ENCODE measurements at places on chromosomes 12 and 14.

DNA sequence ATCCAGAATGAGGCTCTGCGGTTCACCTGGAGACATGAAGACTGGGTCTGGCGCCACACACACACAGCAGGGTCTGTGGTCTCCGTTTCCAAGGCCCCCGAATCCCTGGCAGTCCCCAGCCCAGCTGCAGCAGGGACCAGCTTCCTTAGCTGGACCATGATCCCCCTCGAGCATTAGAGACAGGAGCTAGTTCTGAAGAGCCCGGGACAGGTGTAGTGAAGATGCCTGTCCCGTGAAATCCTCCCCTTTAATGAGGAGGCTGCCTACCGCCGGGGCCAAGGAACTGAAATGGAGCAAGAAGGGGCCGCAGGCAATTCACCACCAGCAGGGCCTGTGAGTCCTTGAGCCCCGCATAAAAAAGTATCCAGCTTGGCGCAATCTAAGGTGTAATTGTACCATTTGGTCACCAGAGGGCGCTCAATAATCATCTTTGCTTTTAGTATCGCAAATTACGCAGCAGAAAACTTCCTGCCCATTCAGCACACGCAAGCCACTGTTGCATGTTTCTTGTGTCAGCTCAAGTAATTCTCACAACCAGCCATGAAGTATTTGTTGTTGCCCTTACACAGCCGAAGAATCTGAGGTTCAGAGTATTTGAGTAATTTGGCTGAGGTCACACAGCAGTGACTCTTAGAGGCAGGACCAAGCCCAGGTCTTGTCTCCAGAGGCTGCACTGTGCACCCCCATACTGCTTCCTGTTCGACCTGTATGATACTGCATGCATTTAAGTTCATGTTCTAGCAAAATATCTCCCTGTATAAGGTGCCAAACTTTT lies 54.3 kb upstream of the PPP2R5C start:
- peak; percentile 66 for DNase-seq

- no peak for DNase-seq
These were observed 124.2 kb downstream of the NTF3 start for GRCh38 chr12:5556033-5556614.

GRCh38 chr12:3632754-3633153 lies 120.2 kb downstream of the CRACR2A start:
- no peak for DNase-seq

DNA sequence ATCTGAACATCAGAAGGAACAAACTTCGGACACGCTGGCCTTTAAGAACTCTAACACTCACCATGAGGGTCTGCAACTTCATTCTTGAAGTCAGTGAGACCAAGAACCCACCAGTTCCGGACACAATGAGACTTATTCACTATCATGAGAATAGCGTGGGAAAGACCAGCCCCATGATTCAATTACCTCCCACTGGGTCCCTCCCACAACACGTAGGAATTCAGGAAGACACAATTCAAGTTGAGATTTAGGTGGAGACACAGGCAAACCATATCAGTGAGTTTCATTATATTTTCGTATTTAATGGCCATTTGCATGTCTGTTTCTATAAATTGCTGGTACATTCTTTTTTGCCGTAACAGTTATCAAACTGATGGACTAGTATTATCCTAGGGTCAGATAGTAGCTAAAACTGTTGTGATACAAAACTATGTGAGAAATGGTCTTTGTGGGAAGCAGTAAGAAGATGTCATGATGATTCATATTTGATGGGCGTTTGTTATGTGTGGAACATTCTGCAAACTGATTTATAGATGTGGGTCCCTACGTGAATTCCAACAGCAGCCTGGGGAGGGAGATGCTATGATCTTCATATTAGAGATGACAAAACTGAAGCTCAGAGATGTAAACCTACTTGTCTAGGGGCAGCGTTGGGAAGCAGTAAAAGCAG lies 282.4 kb upstream of the TMEM132C start:
- no peak for DNase-seq

GRCh38 chr14:79661752-79662151 lies 549.6 kb downstream of the DIO2 start:
- no peak for DNase-seq

GRCh38 chr12:105835580-105836241 lies 303.0 kb downstream of the NUAK1 start:
- no peak for DNase-seq

DNA sequence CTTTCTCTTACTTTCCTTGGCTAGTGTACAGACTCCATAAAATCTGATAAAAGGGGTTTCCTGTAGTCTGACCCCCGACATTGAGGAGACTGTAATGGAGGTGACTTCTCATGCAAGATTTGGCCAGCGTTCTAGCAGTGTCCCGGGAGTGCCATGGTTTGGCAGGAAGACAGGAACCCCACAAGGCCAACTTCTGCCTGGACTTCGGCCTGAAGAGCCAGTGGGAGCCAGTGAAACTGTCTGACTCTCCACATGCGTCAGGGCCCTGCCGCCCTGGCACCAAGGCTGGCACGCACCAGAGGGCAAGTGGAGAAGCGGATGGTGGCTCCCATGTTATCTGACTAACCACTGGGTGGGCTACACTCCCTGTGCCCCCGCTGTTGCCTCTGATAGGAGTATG lies 70.5 kb downstream of the TMEM260 start:
- DNase-seq, result no peak

DNA sequence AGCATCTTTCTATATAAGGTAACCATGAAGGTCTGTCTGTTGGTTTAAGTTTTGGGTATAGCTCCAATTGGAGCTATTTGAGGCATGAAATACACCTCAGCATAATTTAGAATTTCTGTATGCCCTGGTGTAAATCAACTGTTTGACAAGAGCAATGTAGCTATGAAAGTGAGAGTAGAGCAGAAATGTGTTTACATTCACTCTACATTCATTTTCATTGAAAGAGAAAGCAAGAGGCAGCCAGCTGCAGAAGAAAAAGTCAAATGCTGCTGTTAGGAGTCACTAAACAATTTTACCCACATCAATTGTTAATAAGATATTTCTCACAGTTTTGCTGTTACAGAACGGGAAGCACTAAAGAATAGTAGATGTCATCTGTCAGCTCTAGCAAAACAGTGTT lies 252.5 kb downstream of the SLC6A15 start:
- no peak for DNase-seq

- no peak for DNase-seq
These were observed 290.7 kb upstream of the AMIGO2 start for GRCh38 chr12:47370421-47370820.

DNA sequence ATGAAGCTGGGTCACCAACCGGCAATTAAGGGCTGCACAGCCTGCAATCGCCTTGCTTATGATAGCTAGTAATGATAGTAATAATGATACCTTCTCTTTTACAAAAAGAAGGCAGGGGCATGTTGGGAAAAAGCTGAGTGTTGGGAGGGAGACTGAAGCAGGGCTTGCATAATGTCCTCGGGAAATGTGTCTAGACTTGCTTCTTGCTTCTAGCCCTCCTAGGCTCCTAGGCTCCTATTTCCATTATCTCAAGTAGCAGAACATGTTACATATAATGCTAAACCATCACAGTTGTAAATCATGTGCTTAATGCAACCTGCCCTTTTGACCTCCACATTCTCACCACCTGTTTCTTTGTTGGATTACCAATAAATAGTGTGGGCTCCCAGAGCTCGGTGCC lies 18.7 kb downstream of the RERGL start:
- DNase-seq, result no peak

GRCh38 chr12:24822121-24822899 lies 126.6 kb downstream of the BCAT1 start:
- no peak for DNase-seq

GRCh38 chr14:36845356-36846012 lies 183.8 kb downstream of the PAX9 start:
- no peak for DNase-seq

DNA sequence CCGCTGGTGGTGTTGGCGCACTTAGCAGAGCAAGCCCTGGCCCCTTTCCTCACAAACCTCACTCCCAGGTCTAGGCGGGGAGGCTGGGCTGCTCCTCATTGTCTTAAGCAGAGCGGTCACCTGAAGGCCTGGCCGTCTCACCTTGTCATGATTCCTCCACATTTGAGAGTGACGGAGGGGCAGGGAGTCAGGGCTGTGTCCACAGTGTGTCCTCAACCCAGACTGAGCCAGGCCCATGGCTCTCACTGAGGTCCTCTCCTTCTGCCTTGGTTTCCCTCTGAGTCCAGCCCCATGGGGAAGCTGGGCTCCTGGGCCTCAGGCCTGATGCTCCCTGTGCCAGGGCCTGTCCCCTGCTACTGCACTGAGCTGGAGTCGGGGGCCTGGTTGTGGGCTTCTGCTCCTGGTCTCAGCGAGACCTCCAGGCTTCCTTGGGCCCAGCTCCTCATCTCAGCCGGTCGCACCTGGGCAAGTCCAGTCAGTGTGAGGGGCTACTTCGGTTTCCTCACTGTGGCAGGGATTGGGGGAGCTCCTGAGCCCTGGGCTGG lies 44.9 kb downstream of the KRT80 start:
- DNase-seq, result no peak

DNA sequence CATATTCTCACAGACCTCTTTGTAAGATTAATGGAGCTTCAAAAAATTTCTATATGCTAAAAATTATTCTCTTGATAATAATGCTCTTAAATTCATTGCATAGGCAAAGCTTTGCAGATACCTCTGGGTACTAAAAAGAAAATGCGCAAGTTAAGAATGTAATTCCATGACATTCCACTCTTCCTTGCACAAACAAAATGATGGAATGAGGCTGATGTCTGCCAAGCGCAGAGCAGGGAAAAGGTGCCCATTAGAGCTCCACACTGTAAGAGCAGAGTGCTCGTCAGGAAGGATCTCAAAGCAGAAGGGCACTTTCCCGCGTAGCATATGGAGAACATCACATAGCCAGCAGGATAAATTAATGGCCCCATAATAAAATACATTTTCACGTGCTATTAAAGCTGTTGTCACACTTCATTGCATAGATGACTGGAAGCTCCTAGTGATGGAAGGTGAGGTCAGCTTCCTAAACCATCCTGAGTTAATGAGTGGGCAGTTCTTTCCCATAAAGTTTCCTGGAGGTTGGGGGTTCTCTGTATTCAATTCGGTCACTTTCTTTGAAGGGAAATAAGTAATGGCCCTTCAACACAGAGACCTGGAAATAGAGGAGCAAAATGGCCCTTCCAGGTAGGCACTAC lies 1058.9 kb downstream of the GALC start:
- DNase-seq, result no peak

DNA sequence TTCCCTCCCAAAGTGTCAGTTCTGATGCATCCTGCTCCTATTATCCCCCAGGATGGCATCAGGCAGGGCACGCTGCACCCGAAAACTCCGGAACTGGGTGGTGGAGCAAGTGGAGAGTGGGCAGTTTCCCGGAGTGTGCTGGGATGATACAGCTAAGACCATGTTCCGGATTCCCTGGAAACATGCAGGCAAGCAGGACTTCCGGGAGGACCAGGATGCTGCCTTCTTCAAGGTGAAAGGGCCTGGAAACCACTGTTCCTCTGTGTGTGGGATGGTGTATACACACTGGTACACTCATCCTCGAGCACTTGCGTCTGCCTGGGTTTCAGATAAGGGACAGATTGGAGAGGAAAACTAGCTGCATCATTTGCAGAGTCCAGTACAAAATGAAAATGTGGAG lies 1.0 kb downstream of the IRF9 start:
- DNase-seq, result no peak

GRCh38 chr12:94706250-94706661 lies 55.9 kb upstream of the TMCC3 start:
- DNase-seq, result no peak

GRCh38 chr12:102816816-102817434 lies 100.1 kb downstream of the PAH start:
- peak; percentile 20 for DNase-seq

DNA sequence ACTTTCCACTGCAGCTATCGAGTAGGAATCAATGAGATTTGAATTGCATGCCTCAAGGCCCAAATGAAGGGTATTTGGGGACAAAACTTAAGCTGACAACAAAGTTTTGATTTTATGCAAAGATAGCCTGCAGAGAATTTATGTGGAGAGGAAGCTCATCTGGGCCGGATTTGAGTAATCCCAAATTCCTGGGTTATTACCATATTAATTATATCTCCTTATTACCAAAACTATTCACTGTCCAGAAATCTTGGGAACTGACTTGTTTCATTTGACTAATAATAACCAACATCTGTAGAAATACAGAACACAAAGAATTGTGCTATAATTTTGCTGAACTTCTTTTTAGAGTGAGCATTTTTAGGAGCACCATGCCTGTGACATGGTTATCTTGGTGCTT lies 70.4 kb downstream of the KITLG start:
- no peak for DNase-seq

DNA sequence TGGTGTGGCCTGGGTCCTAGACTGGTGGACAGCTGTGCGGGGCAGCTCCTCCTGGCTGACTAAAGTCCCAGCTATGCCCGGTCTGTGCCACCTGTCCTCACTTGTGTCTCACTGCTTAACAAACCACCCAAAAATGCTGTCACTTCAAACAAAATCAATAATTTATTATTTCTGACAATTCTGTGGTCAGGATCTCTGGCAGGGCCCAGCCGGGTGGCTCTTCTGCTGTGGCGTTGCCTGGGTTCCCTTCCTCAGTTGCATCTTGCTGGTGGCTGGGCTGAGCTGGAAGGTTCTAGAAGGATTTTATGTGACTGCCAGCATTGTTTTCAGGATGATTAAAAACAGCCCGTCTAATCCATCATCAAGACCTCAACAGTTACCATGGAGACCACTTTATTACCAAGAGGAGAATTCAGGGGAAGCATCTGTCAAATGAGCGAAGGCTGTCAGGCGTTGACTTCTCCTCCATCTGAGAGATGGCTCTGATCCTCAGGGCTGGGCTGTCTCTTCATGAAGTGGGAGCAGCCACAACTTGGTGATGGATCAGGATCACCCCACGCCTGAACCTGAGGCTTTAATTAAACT lies 280.6 kb upstream of the SFSWAP start:
- no peak for DNase-seq

- no peak for DNase-seq
These were observed 130.8 kb downstream of the RAD51B start for GRCh38 chr14:67950386-67950785.

GRCh38 chr12:13119826-13120225 lies 16.4 kb upstream of the GSG1 start:
- DNase-seq, result no peak

DNA sequence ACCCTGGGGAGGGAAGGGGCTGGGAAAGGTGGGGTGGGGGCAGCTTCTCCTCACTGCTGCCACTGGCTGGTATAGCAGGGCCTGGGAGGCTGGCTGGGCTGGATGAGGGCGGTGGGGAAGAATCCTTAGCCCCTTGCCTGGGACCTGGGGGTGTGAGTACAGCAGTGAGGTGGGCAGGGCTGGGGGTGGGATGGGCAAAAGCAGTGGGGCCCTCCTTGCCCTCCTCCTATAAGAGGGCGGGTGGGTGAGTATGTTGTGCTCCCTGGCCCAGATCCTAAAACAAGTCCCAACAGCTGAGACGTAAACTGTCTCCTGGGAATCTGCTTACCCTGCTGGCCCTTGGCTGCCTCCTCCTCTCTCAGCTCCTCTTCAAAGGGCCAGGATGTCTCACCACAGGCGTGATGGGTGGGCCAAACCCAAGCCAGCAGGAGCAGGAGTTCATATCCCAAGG lies 2.2 kb downstream of the NCKAP5L start:
- no peak for DNase-seq

GRCh38 chr12:62129291-62129690 lies 130.9 kb upstream of the USP15 start:
- no peak for DNase-seq

- DNase-seq, result no peak
These were observed 69.9 kb downstream of the RPS29 start for GRCh38 chr14:49516286-49516685.

Data from amniotic stem cell (primary cell).